Endodermal cell (in vitro differentiated cells): ENCODE measurements at places on chromosomes 7 and 10.

DNA sequence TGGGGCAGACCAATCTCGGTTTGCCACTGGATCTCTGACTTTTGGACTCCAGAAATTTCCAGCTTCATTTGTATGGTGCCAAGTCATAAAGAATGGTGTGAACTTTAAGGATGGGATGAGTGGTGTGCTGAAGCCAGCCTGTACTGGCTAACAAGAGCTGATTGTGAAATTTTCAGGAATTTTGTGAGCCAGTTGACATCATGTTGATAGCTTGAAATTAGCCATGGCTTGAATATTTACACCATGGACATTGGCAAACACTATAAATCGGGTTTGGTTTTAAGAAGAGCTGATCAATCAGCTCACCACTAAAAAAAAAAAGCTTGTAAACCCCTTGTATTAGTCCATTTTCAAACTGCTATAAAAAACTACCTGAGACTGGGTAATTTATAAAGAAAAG is 14.1 kb upstream of the MYH16 start:
- no peak for DNase-seq

DNA sequence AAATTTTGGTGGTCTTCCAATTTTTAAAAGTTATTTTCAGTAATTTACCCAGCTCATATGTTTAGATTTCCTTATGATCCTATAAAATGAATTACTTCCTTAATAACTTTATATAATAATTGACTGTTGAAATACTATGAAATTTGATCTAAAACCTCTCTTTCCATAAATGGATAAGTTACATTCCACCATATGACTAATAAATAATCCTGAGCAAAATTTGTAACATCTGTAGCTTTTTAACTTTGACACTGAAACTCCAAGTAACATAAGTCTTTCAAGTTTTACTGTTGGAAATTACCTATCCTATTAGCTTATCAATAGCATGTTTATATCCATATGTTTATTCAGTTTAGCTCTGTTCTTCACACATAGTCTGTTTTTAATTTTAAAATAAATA is 85.3 kb downstream of the HECTD2 start:
- no peak for DNase-seq

DNA sequence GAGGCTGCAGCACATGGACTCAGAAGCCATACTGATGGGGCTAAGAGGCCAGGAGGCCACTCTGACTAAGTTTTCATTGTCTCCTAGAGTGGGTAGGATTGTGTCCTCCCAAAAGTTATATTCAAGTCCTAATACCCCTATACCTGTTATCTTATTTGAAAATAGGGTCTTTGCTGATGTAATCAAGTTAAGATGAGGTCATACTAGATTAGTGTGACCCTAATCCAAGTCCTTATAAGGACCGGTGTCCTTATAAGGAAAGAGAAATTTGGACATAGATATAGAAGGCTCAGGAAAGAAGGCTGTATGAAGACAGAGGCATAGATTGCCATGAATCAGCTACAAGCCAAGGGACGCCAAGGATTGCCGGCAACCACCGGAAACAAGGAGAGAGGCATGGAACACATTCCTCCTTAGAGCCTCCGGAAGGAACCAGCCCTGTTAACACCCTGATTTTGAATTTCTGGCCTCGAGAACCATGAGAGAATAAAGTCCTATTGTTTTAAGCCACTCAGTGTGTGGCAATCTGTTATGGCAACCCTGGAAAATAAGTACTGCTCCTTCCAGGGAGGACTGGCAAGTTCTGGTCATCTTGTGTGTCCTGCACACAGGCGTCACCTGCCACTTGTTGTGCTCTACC is 157.0 kb downstream of the EMX2 start:
- DNase-seq = no peak

DNA sequence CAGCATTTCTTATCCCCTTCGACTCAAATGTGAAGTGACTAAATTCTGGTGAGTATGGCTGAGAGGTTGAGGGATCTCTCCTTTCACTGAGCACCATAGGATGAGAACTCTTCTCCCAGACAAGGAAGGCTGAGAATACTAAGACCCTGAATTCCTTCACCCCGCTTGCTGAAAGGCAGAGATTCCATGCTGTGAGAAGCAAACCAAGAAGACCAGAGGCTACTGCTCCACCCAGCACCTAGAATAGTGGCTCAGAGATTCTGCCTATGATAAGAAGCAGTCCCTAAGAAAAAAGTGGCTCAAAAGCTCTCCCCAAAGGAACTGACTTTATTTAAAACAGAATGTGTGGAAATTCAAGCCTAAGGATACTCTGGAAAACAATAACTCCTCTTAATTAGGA is 26.7 kb upstream of the WNT2 start:
- no peak for DNase-seq

DNA sequence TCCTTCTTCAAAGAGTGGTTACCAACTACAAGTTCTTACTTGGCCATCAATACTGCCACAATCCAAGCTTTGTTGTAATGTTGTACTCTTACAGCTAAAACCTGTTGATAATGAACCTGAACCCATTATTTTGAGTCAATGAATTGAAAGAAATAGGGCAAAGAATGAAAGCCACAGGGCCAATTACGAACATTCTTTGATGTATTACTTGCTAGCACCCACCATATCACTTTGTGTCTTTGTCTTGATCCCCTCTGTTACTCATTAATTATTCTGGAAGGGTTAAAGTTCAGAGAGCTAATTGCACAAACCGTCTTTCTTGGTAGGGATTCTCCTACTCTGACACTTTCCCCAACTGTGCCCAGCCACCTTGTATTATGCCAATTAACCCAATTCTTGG is 53.2 kb upstream of the TFEC start:
- no peak for DNase-seq

GRCh38 chr7:104225451-104225850 is 17.6 kb upstream of the ORC5 start:
- DNase-seq = no peak

DNA sequence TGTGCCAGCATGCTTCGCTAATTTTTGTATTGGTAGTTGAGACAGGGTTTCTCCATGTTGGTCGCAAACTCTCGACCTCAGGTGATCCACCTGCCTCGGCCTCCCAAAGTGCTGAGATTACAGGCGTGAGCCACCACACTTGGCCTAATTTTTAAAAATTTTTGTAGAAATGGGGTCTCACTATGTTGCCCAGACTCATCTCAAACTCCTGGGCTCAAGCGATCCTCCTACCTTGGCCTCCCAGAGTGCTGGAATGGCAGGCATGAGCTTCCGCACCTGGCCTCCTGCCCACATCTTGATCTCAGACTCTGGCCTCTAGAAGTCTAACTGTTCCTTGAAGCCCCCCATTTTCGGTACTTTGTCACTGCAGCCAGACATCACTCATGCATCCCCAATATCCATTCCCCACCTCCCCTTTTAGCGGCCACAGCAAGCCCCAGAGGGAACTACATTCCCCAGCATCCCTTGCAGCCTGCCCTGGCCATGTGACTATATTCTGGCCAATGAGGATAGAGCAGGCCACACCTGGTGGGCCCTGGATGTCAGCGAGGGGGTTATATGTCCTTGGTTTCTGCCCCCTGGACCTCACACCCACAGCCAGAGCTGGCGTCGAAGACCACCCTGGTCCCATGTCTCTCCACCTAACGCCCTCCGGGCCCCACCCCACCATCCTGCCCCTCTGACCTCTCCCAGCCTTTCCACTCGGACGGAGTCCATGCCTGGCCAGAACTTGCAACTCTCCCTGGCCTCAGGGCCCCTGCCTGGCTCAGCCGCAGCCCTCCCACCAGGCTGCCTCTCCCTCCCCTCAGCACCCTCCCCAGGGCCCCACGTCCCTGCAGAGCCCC is 33.8 kb downstream of the MICALL2 start:
- DNase-seq = peak; percentile 80

- DNase-seq = no peak
These were observed 93.0 kb downstream of the CPVL start for GRCh38 chr7:29053105-29053872.

DNA sequence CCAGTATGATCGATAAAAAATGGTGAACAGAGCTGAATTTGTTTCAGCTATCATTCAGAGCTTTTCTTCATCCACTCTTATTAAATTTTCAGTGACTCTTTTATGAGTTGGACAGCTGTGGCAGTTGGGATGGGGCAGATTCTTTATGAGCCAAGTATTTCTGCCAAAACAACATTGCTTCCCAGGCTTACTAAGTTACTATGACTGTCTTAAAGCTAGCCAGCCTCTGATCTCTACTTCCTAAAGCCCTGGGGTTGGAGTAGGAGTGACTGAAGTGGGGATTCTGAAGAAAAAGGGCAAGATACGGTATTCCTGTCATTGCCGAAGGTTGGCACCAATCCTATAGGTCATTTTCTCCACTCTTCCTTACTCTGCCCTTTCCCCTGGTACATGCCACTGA is 12.7 kb downstream of the RPP30 start:
- no peak for DNase-seq

DNA sequence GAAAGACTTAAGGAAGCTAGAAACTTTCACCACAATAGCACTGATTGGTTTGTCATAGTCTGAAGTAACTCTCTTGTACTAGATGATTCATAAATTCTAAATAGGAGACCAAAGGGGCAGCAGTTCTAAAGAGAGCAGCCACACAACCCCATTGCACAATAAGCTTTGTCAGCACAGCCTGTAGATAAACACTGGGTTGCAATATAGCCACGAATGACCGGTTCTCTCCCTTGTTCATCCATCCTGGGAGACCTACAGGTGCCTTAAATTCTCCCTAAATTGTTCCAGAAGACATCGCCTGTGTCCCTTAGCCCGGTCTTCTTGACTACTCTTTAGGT is 167.0 kb downstream of the SNX13 start:
- DNase-seq = no peak

GRCh38 chr10:69409968-69410367 is 6.8 kb downstream of the TACR2 start:
- no peak for DNase-seq

DNA sequence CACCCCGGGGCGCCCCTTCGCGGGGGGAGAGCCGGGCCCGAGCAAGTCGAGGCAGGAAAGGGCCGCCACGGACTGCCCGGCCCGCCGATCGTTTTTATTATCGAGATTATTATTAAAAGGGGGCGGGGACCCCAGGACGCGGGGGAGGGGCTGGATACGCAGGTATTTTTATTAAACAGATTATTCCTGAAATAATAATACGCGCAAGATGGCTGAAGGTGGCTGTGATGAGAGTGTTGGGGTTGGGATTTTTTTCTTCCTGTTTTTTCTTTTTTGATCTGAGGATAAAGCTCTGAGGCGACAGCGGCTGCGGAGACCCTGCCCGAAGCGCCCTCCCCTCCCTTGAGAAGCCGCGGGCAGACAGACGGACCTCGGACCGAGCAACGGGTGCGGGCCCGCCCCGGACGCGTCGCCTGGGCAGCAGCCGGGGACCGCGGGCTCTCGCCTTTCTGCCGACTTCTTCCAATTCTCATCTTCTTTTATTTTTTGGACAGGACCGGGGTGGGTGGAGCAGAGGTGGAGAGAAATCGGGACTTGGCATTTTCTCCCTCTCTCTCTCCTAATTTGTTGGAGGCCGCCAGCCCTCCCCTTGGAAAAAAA is 1.4 kb upstream of the TRIM8 start:
- DNase-seq = peak; percentile 81

- DNase-seq = no peak
These were observed 22.3 kb downstream of the NPS start for GRCh38 chr10:127571386-127571785.

DNA sequence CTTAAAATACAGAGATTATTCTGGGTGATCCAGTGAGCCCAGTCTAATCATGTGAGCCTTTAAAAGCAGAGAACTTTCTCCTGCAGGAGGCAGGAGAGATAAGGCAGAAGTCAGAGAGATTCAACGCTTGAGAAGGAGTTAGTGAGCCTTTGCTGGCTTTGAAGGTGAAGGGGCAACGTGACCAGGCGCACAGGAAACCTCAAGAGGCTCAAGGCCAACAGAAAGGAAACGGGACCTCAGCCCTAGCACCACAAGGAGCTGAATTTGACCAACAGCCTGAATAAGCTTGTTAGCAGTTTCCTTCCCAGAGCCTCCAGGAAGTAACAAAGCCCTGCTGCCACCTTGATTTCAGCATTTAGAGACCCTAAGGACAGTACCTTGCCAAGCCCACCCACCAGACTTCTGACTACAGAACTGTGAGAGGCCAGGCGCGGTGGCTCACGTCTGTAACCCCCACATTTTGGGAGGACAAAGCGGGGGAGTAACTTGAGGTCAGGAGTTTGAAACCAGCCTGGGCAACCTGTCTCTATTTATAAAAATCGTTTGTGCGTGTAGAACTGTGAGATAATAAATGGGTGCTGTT is 87.3 kb upstream of the KAT6B start:
- DNase-seq = peak; percentile 61

GRCh38 chr10:34766811-34767494 is 48.1 kb downstream of the PARD3 start:
- DNase-seq = peak; percentile 62

DNA sequence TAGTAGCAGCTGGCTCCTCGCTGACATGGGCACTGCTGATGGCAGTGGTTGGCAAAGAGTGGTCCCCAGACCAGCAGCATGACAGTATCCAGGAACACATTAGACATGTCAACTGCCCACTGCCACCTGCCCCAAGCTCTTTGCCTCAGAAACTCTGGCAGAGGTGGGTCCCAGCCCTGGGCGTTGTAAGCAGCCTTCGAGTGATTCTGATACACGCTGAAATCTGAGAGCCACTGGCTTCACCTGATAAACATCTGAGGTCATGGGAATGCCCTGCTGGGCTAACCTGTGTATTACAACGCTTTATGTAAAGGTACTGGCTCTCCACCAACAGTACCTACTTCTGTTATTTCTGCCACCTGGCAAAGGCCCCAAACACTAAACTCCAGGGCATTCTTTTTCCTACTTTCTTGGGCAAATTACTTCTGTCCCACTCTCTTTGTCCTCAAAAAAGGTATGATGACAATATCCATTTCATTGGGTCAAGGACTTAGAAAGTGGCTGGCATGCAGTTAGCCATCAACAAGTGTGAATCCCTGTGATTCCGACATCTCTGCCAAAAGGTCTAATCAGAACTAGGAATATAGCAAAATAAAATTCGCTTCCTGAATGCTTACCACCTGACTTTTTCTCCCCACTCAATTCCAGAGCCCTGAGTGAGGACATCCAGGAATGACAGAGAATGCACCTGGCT is 9.2 kb downstream of the SGMS1 start:
- DNase-seq = peak; percentile 88

GRCh38 chr7:77687747-77688144 is 8.5 kb upstream of the RSBN1L start:
- DNase-seq = no peak

DNA sequence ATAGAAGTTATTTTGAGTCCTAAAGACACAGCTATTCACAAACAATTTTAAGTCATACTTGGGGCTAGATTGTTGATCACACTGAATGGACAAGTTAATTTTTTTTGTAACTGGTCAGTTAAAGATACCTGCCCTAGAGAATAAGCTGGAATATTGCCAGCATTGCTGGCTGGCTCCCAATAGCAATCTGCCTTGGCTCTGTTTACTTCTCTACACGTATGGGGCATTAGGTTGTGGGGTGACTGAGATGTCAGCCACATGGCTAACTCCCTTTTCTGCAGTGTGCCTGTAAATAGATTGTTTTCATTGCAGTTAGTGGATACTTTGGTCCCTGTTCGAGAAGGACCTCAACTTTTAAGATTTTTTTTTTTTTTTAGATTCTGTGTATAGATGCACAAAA is 128.2 kb downstream of the SEMA3E start:
- DNase-seq = no peak

DNA sequence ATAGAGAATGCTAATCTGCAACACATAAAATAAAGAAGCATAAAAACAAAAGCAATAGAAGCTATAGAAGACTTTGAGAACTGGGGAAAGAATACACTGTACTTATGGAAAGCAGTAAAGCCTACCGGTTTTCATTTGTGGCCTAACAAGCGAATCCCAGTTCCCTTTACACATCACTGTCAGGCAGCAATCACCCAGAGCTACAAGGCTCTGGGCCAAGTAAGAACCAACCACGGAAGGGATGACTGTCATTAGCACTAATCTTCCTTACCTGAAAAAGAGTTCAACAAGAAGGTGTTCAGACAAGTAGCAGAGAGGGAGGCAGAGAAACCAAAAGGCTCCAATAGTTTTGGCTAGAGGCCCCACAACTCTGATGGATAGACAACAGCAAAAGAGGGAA is 15.0 kb downstream of the CCDC6 start:
- no peak for DNase-seq
